ENCODE measurements at places on chromosomes 2 and 18.

GRCh38 chr2:189199797-189200196 lies 20.2 kb upstream of the COL5A2 start:
- DNase-seq = no peak

- no peak for DNase-seq
Measured at GRCh38 chr2:38374984-38375383, 2.1 kb downstream of the ATL2 start.

DNA sequence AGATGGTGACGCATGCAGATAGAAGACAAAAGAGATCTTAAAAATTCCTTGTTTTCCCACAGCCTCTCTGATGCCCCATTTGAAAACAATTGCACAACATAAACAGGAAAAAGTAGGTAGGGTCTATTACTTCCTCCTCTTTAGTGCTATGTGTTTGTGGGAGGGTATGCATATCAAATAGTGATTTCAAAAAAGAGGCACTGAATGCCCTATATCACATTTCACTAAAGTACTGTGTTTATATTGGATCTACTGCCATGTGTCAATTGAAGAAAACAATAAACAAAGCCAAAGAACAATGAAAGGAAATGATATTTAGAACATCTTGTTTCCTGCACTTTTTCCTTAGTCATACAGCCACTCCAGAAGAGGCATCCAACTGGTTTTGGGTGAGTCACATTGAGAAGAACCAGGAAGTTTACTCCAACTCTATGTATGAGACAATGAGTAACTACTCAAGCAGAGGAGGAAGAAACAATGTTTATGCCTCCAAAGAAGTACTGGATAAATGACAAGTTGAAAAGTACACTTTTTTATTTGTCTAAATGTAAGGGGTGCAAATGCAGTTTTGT lies 583.6 kb downstream of the FBXO15 start:
- DNase-seq = no peak

DNA sequence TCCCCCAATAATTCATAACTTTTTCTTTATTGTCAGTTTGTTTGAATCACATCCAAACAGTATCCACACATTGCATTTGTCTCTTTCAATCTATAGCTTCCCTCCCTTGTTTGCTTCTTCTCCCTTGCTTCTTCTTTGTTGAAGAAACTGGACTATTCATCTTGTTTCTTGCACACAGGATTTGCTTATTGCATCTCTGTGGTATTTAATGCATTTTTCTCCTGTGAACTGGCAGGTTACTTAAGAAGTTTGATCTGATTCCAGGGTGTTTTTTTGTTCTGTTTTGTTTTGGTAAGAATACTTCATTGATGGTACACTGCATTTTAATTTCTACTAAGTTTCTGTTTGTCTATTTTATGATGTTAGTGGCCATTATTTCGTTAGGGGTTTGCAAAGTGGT lies 166.8 kb downstream of the CAMKMT start:
- no peak for DNase-seq

DNA sequence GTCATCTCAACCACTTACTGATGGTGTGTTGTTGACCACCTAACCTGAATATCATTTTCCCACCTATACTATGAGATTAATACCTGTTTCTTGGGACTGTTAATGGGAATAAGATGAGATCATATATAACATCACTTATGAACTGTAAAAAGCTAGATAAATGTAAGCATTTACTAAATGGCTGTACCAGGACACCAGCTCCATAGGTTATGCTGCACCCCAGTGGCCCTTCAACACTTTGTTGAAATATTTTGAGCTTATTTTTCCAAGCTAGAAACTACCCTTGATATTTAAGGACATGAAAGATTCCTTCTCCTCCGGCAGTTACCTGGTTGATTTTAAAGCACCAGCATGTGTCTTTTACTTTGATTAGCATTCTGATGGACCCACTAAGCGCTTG lies 138.0 kb upstream of the CDCA7 start:
- no peak for DNase-seq

DNA sequence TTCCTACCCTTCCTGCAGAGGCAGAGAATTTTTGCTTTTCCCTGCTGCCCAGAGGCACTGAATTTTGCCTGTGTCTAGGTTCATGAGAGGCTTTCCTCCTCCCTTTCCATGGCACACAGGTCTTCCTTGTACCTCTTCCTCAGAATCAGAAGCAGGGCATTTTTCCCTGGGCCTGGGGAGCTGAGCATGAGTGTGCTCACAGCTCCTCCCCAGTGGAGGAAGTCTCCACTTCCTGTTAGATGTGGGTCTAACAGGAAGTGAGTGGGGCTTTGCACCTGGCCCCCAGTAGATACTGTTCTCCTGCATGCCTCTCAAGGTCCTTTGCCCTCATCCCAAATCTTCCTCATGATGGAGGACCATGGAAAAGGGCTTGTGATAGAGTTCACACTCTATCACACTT lies 297.2 kb upstream of the FIGN start:
- no peak for DNase-seq

DNA sequence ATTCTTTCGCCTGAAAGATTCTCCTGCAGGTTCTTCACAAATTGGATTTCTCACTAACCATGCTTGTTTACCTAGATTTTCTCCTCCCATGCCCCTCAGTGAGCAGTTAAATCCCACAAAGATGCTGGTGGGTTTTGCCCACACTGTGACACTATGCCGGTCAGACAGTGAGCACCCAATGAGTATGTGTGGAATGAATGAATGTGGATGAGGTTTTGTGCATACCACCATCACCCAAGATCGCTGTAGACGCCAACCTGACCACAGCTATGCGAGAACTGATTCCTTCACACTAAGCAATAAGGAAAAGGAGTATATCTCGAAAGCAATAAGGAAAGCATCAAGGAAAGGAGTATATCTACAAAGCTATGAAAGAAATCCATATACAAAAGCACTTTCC lies 116.7 kb downstream of the PID1 start:
- no peak for DNase-seq

GRCh38 chr18:63762518-63762917 lies 12.7 kb upstream of the SERPINB7 start:
- no peak for DNase-seq

- DNase-seq = no peak
Measured at GRCh38 chr18:79973517-79973916, 9.1 kb downstream of the HSBP1L1 start.

DNA sequence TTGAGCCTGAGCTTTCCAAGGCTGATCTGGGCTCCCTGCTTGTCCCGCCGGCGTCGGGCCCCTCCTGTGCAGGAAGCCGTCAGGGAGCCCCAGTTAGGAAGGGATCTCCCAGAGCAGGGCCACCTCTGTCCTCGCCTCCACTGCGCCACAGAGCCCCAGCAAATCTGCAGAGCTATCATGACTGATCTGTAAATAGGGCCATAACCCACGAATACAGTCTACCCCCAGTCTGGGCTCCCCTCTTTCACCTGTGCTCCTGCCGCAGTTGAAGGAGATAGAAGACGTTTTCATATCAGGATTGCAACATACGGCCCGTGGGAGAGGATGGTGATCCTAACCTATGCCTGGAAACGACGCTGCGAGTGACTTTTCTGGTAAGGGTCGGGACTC lies 138.7 kb downstream of the PTGR3 start:
- no peak for DNase-seq
